ENCODE measurements at places on chromosomes 1 and 21.

DNA sequence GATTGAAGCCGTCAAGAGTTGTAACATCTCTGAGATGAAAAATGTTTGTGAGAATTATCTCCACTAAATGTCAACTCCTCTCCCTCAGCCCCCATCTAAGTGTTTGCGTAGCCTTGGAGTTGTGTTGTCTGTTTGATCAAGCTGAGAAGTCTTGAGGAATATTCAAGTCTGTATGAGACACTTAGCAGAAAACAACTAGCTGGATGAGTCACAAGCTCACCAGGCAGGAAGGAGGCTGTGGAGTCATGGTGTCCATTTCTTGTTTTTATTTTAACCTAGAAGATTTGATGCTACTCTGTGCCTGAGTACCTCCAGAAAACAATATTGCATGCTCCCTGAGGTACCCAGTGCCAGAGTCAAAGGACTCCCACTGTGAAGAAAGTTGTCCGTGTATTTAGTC lies 211.6 kb upstream of the PLXNA2 start:
- no peak for DNase-seq

- DNase-seq = no peak
These were observed 52.8 kb upstream of the LYPLAL1 start for GRCh38 chr1:219120624-219121544.

DNA sequence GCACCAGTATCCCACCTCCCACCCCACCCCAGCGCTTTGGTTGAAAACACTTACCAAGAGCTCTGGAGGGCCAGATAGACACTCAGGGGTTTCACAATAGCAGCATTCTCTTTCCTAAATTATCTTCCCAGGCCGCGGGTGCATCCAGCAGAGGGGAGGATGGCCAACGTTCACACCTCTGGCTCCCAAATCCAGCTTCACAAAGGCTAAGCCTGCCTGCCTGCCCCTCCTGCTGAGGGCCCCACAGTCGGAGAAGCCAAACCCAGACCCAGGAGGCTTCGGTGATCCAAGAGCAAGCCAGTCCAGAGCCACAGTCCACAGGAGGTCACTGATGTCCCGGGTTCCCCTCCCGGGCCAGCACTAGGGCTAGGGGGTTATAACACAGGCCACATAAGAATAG lies 231.9 kb downstream of the TRABD2B start:
- DNase-seq = no peak

DNA sequence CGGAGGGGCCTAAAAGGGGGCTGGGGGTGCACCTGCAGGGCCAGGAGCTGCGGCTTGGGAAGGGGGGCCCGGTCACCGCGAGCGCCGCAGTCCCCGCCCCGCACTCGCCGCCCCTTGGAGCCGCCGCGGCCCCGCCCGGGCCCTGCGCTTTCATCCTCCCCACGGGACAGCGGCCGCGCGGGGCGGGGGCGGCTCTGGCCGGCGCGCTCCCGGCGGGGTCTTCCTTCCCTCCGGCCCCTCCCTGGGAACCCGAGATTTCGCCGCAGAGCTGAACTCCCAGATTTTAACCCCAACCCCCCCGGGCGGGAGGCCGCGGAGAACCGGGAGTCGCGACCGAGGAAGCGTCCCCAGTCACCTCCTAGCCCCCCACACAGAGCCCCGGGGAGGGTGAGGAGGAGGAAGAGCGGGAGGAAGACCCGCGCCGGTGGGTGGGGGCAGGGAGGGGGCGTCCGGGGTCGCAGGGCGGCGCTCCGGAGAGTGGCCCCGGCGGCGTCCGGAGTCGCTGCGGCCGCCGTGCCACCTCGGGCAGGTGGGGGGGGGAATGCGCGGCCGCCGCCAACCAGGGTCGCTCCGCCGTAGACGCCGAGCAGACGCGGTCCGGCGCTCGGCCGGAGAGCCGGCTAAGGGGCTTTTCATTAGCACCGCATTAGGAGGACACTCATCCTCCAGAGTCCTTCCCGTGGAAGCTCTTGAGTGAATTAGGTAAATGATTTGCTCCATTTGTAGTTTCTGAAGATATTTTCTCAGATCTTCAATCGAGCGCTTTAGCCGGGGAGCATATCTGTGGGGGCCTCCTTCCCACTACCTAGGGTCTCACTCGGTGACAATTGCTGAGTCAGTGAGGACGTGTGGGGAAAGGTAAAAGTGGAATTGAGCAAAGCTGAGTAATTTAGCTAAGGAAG lies 31.6 kb upstream of the NFIA start:
- no peak for DNase-seq

GRCh38 chr1:172266528-172267174 lies 153.8 kb upstream of the C1orf105 start:
- no peak for DNase-seq

- no peak for DNase-seq
These were observed 441.9 kb upstream of the ZRANB2 start for GRCh38 chr1:71522721-71523120.

DNA sequence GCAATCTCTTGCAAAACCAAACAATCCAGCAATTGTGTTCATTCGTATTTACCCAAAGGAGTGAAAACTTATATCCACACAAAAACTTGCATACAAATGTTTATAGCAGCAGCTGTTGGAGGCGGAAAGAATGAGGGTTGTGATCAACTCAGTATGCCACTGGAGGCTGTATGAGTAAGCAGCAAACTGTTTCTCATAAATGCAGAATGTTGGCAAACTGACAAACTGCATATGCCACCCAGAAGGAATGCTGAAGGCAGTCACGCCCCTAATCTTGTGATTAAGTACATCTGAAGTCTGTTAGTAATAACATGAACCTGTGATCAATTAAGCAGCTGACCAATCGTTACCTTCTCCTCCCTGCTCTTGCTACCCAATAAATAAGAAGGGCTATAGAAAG lies 60.5 kb upstream of the CR2 start:
- DNase-seq = no peak

DNA sequence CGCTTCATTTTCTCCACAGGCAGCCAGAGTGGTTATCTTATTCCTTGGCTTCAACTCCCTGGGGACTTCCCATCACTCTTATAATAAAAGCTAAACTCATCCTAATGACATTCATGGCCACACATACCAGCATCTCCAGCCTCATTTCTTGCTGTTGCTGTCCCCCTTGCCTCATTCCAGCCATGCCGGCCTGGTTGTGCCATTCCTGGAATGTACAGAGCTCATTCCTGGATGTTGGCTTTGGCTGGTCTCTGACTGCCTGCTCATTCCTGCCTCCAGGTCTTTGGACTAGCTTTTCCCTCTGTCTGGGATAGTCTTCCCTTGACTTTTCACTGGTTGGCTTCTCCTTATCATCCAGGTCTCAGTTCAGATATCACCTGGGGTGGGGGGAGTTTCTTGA lies 2.4 kb upstream of the PEF1 start:
- DNase-seq = no peak

DNA sequence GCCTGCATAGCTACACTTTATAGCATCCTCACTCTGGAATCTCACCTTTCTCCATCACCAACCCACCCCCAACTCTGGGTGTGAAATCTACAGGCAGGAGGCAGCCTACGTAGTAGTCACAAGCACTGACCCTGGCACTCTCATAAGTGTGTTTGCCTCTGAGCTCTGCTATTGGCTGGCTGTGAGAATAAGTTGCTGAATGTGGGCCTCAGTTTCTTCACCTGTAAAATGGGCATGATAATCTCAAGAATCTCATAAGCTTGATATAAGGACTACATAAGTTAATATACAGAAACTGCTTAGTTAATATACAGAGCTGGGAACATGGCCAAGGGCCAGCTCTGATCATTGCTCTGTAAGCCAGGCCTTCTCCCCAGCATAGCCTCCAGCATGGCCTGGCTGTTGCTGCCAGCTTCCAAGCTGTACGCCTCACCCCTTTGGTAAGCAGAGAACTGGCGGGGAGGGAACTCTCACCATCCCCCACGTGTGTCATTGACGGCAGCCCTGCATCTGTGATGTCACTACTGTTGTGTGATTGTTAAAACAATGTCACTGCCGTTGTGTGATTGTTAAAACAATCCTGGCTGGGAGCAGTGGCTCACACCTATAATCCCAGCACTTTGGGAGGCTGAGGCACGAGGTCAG lies 53.3 kb downstream of the SYF2 start:
- DNase-seq = no peak

All from GM19239 (cell line).